ENCODE measurements at places on chromosomes 5 and 9.

DNA sequence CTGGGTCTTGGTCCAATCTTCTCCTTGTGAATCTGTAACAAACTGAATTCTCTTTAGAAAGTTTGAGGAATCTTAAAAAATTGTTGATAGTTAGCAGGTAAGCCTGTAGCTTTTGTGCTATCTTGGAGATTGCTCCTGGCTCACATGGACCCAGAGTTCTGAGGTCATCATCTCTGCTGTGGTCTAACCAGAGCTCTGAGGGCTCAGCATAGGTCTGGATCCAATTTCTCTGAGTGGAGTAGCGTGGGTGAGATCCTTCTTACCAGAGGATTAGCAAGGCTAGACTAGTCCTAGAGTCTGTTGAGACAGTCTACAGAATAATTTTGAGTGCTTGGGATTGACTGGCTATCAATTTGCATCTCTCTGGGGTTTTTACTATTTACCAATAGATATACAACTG lies 60.5 kb upstream of the IL6ST start:
- DNase-seq: no peak

DNA sequence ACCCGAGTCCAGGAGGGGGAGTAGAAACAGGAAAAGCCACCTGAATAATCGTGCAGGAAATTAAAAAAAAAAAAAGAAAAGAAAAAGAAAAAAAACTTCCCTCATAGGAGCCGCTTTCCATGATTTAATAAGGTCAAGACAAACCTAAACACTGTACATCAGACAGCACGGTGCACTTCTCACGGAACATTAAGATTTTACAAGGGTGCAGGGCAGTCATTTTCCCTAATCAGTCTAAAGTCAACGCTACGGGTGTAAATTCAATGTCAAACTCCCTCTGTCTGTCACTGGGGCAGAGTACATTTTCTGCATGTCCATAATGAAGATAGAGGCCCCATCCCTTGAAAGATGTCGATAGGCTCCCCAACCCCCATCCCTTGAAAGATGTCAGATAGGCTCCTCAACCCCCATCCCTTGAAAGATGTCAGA lies 139.7 kb downstream of the TSSK1B start:
- peak; percentile 16 for DNase-seq

DNA sequence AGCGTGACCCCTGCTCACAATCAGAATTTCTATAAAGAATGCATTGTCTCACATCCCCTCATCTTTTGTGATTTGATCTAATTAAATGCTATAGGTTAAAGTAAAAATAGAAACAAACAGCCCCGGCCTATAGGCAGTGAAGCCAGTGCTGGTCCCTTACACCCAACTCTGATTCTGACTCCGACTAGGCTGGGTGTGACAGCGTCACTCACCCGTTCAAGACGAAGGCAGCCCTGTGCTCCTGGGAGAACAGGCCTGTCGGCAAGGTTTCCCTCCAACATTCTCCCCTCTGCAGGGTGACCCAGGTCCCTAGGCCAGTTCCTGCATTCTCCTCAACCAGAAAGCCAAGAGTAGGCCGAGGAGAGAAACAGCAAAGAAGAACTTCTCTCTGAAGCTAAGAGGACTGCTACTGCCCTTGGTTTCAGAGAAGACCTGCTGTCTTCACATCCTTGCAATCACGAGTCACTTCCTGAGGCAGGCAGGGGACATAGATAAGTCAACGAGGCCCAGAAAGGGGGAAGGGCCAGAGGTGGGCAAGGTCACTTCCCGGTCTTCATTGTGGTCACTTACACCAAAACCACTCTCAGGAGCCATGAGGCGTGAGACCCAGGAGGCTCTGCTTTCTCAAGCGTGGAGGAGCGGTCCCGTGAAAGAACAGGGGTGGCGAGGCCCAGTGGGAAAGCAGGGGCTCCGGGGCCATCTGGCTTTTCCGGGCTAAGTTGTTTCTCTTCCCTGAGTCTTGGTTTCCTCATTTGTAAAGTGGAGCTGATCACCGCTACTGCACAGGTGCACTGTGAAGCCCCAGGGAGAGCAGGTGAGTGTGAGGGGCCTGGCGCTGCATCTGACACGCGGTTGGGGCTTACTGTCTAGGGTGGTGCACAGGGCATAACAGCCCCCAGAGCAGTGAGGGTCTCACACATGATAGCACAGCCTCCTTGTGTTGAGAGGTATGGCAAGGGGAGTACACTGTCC lies 200.8 kb downstream of the CRB2 start:
- no peak for DNase-seq

DNA sequence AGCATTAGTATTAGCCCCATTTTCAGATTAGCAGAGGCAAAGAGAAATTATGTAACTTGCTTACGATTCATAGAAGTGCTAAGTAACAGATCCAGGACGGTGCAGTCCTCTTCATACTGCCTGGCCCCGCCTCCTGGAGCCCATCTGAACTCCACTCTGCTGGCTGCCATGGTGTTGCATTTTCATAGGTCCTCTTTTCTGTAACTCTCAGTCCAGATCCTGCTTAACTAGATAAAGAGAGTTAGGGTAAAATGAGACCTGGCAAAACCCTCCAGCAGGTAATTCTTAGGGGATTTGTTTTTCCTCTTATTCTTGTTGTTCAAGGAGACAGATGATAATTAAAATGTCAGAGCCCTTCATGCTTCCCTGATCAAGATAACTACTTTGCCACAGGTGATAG lies 135.1 kb upstream of the EFNA5 start:
- DNase-seq: no peak

GRCh38 chr5:61516946-61517345 lies 184.9 kb downstream of the ZSWIM6 start:
- DNase-seq: no peak

DNA sequence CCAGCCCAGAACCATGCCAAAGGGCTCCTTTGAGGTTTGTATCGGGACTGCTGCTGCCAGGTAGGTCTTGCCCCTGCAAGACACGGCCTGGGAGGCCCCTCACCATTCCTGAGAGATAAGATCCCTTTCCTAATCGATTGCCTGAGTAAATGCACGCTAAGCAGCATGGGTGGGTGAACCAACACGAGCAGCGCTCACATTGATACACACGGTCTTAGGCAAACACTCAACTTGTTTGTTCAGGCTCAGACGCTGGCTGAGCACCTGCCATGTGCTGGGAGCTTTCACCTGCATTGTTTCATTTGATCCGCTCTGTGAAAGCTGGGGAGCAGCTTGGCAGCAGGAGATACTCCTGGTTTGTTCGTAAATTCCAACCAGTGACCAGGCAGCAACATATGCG lies 76.9 kb upstream of the NEURL1B start:
- DNase-seq: no peak

DNA sequence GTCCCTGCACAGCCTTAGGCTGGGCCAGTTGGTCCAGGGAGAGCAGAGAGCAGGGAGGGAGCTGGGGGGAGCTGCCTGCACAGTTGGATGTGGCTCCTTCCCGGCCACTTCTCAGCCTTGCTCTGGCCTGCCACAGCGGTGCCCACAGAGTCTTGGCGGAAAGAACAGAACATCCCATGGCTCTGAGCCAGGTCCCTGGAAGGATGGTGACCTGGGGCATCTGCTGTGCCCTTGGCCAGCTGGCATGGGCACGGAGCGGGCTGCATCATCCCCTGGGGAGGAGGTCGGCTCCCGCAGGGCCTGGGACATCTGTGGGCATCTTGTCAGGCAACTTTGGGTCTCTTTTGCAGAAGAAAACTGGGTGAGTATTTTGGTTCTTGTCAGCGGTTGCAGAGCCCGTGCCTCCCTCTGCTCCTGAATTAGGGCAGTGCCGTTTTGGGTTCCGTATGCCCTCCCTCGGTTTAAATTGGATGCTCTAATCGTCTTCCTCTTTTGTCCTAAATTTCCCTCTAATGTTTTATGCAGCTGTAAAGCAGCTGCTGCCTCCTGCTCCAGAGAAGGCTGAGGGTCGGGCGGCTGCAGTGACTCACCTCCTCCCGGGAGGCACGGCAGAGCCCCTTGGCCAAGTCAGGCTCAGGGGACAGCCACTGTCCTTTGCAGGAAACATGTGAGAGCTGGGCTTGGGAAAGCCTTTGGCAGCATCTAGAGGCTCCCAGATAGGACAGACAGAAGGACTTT lies 10.5 kb upstream of the NACC2 start:
- peak; percentile 47 for DNase-seq

GRCh38 chr5:174329738-174330137 lies 284.2 kb downstream of the NSG2 start:
- DNase-seq: no peak

DNA sequence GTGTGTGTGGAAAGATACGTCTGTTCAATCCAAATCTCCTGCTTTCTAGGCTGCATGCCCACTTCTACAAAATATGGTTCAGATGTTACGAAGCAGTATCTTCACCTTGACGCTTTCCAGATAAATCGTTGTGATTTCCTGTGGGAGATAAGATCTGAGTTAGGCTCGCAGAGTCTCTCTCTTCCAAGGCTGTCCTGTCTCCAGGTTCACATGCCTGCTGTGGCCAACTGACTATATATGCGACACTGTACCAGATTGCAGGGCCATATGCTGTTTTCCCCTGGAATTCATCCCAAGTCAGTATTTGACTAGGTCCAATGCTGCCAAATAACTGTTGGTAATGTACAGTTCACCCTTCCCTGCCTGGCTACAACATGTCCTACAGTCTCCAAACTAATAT lies 47.9 kb downstream of the TMEM252 start:
- DNase-seq: no peak

- peak; percentile 96 for DNase-seq
Measured at GRCh38 chr5:157858527-157859226, at the start of gene CLINT1. Gene CLINT1 (minus strand): TSS chr5:157859145. CDS start chr5:157858970, 175 bp downstream.

- no peak for DNase-seq
Measured at GRCh38 chr9:2107906-2108451, 92.8 kb downstream of the SMARCA2 start.

DNA sequence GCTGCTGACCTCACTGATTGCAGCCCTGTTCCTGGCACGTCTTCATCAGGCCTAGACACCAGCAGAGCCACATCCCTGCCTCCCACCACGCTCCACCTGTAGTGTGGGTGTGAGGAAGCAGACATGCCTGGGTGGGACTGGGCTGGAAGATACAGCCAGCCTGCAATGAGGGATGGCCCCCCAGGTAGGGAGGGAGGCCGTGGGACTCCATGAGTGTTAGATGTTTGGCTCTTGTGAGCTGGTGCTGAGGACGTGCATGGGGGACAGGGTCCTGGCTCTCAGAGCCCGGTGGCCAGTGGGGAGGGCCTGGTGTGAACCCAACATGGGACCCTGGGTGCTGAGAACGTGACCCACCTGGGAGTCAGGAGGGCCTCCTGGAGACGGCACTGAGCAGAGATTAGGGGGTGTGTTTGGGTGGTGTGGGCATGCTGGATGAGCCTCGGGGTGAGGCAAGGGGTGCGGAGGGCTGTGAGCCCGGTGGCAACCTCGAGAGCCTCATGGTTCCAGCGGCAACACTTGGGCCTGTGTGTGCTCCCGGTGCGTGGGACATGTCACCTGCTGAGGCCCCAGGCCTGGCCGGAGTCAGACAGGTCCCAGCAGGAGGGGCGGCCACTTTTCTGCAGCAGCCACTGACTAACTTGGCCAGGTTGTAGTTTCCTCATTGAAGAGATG lies 87.6 kb downstream of the PHF2 start:
- DNase-seq: no peak

- DNase-seq: no peak
Measured at GRCh38 chr9:135016037-135016640, 71.3 kb upstream of the OLFM1 start.

DNA sequence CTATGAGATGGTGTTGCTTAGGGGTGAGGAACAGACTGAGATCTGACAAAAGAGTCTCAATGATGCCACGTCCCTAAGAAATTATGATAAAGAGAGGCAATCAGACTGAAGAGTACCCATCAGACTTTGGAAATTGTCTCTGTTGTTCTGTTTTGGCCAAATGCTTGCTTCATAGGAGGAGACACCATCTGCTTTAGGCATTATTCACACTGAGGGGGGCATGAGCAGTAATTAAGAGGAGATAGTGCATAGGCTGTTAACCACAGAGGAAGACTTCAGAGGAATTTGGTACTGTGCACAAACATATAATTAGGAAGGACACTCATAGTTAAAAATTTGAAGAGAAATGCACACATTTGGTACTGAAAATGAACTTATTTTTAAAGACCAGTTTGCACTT lies 190.7 kb downstream of the FAM170A start:
- DNase-seq: no peak

GRCh38 chr5:180486636-180487149 lies 7.5 kb upstream of the CNOT6 start:
- no peak for DNase-seq

DNA sequence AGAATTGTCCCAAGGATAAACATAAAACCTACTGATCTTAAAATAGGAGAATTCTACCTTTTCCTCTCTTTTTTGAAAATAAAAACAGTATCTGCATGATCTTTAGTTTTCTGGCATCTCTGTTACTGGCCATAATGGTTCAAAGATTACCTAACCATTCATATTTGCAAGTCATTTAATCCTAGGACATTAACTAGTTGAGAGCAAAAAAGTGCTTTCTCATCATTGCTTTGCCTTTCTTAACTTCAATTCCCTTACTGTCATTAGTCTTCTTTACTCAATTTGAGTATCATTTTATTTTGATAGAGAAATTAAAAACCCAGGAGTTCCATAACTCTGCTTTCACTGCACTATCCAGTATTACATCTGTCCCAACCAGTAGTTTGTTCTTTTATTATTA lies 68.6 kb downstream of the RFX3 start:
- no peak for DNase-seq

- no peak for DNase-seq
Measured at GRCh38 chr9:135141183-135141774, 53.8 kb downstream of the OLFM1 start.

DNA sequence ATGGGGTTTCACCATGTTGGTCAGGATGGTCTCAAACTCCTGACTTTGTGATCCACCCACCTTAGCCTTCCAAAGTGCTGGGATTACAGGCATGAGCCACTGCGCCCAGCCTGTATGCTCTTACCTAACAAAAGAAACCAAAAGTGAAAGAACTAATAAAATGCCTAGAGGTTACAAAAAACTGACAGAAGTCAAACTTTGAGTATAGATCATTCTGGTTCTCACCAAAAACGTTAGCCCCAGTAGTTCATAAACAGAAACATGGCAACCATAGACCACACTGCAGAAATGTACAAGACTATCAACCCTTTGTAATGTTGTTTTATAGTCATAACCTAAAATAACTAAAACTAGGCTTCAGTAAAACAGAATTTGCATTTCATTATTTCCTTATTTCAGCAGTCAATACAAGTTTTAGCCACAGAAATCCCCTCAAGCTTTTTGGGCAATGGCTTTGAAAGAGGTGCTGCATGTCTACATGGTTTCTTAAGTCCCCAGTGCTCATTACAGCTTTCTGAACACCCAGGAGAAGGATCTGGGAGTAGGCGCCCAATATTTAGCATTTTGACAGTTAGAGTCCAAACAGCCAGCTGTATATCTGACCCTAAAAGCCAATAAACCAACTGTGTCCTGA lies 72.5 kb downstream of the EPB41L4A start:
- DNase-seq: no peak

DNA sequence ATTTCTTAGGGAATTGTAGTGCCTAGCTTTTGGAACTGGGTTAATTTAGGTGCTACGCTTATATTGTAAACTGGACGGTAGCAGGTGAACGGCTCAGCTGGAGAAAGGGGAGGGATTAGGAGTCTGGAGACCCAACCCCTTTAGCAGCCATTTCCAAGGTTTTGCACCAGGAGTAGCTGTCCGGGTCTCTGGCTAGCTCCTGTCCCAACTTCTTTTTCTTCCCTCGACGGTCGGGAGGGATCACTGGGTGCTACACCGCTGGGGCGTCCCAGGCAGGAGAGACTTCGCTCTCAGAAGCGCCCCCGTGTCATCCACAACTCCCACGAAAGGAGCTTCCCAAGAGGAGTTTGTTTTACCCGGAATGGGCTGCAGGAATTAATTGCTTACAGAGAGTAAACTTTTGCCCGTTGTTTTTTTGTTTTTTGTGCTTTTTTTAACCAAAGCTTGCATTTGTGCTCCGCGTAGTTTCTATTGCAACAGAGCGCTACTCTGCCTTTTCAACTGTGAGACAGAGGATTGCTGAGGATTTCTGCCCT lies 1640.9 kb upstream of the C9orf72 start:
- DNase-seq: peak; percentile 39

- DNase-seq: peak; percentile 70
Measured at GRCh38 chr5:146291421-146292074, 47.1 kb upstream of the POU4F3 start.
